ENCODE measurements at places on chromosomes 7 and 10.

DNA sequence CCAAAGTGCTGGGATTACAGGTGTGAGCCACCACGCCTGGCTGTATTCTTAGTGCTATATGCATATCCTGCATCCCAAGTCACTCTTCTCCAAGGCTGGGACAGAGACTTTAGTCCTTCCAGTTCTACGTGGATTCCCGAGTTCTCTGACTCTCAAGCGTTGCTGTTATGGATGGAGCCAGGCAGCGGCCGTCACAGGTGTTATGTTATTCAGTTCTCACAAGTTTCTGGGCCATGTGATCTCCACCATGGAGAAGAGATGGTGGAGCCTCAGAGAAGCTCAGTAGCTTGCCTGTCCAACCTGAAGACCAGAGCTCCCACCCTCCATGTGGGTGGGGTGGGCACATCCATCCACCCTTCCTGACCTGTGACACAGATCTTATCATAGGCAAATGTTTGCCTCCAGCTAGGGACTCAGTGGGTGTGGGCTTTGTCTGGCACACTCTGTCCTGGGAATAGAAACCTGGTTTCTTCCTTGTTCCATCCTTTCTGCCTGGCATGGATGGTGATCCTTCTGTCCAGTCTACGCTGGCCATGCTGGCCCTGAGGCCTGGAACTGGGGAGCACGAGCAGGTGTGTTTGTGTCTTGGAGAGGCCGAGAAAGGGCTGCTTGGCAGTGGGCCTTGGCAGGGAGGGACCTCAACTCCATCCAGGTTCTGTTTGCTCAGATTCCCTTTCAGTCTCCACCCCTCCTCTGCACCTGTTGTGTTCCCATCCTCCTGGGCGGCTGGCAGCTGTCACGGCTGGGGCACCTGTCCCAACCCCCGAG, 55.3 kb downstream of the NEURL1 start:
- no peak for DNase-seq

- no peak for DNase-seq
These were observed 585.0 kb downstream of the AUTS2 start for GRCh38 chr7:70183278-70183677.

DNA sequence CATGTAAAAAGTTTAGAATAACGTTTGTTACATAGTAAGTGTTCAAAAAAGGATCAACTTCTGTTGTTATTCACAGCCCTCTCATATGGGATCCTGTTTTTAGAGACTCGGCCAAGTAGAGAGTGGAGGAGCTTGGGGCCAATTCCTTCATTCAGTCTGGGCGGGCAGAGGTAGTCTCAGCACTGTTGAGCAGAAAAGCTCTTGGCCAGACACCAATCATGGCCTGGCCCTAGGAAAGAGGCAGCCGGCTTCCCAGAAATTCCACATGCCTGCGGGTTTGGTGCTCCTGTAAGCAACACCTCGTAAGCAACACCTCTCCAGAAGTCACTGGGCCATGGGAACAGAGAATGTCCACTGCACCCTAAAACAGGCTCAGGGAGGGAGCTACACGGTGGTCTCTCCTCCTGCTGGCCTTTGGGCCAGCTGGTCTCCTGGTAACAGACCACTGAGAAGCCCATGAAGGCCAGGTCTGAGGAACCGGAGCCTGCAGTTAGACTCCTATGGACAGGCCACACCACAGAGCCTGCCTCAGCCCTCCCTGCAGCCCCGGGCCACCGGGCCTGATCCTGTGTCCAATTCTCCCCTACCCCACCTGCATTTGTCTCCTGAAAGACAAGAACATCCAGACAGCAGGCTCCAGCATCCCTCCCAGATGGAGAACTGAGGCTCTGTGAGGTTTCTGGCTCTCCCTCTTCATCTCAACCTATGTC, 149.1 kb downstream of the GRID1 start:
- no peak for DNase-seq

GRCh38 chr10:5902511-5903274, 12.7 kb downstream of the FBH1 start:
- DNase-seq, result no peak

GRCh38 chr7:3135626-3136025, 92.0 kb upstream of the CARD11 start:
- DNase-seq, result no peak

GRCh38 chr7:90955641-90956207, 308.5 kb upstream of the FZD1 start:
- no peak for DNase-seq

DNA sequence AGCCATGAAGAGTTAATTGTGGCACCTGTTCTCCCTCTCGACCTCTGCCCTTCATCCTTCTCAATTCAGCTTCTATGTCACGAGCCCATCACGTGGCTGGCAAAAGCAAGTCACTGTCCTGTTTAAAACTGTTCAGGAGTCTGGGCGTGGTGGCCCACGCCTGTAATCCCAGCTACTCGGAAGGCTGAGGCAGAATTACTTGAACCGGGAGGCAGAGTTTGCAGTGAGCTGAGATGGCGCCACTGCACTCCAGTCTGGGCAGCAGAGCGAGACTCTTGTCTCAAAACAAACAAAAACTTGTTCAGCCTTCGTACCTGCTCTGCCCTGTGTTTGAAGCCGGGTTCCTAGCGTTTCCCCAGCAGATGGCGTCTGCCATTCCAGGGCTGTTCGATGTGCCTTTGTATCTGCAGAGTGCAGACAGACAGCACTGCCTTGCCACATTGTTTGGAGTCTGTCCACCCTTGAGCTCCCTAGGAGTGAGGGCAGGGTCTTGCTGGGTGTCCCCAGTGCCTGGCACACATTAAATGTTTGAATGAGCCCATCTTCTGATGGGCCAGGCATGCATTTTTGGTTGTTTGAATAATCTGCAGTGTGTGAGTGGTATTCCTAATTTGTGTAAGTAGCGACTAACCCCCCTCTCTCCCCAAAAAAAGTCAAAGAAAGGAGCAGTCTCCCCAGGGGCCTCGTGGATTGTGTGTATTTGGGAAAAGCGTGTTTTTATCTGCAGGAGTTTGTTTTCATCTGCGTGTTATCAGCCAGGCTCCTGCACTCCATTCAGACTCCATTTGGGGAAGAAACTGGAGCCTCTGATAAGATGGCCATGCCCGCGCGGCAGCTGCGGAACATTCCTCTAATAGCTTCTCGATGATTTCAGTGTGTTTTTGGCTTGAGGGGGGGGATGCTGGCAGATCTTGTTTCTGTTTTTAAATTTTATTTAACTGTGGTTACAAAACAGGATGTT, 61.2 kb downstream of the DNAJB6 start:
- no peak for DNase-seq

DNA sequence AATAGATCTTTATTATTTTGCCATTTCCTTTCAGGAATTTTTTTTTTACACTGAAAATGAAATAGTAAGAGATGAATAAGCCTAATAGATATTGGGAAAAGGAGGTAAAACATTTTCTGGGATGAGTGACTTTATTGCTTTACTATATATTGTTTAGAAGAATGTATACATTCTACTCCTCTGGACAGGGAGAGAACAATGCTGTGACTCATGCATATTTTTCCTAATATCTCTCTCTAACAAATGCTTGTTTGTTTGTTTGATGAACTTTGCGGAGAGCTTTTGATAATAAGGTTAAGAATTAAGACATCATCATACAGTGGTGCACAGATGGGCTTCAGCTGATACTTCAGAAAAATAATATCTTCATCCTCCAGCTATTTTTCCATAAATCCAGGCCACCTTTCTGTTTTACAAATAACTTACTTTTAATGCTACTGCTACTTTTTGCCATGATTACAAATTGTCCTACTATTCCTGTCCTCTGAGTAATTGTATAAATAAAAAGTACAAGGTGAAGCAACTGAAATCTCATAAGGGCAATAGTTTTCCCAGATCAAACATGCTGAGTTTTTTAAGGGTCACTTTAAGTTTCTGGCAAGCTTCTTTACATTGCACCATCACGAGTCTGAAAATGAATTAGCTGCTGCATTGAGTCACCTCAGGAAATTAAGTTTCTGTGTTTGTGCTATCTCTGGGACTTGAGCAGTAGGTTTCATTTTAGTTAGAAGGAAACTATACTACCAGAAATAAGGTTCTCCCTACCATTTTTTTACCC, 207.3 kb upstream of the POT1 start:
- no peak for DNase-seq

GRCh38 chr7:18515067-18515466, 19.5 kb downstream of the HDAC9 start:
- no peak for DNase-seq

- no peak for DNase-seq
These were observed 61.2 kb downstream of the NEURL1 start for GRCh38 chr10:103554488-103555324.

GRCh38 chr7:131969560-131969959, 413.1 kb upstream of the PODXL start:
- no peak for DNase-seq

GRCh38 chr7:1663857-1664651, 6.0 kb upstream of the ELFN1 start:
- no peak for DNase-seq

GRCh38 chr10:64358907-64359306, 837.7 kb downstream of the REEP3 start:
- no peak for DNase-seq

- DNase-seq, result no peak
These were observed 12.8 kb downstream of the SPOCK2 start for GRCh38 chr10:72075376-72076115.

DNA sequence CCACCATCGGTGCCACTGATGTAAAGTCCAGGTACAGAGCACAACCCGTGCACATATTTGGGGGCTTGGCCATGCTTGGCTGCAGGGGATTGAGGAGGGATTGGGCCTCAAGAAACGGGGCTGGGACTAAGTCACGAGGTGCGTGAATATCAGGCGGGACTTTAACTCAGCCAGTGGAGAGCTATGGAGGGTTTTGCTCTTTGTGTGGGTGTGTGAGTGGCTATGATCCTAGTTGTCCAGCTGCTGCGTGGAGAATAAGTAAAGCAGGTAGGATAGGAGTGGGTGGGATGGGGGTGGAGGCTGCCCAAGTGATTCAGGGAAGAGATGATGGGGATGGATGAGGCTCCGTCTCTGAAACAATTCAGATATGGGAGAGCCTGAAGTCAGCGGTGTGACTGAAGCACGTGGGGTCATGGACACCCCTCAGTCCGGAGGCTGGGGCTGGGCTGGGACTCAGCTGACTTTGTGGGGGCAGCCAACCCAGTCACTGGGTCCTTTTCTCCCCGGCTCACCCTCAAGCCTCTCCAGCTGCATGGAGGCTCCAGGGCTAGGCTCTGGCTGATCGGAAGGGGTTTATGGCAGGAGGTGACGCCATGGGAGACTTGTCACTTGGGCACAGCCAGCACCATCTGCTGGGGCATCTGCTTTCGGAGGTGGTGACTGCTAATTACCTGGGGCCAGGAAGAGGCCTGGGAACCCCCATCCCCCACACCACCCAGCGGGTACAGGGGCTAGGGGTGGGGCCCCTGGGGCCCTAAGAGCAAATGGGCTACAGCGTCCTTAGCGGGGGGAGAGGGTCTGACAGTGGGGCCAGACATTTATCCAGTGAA, 1.7 kb upstream of the LFNG start:
- DNase-seq, result no peak

DNA sequence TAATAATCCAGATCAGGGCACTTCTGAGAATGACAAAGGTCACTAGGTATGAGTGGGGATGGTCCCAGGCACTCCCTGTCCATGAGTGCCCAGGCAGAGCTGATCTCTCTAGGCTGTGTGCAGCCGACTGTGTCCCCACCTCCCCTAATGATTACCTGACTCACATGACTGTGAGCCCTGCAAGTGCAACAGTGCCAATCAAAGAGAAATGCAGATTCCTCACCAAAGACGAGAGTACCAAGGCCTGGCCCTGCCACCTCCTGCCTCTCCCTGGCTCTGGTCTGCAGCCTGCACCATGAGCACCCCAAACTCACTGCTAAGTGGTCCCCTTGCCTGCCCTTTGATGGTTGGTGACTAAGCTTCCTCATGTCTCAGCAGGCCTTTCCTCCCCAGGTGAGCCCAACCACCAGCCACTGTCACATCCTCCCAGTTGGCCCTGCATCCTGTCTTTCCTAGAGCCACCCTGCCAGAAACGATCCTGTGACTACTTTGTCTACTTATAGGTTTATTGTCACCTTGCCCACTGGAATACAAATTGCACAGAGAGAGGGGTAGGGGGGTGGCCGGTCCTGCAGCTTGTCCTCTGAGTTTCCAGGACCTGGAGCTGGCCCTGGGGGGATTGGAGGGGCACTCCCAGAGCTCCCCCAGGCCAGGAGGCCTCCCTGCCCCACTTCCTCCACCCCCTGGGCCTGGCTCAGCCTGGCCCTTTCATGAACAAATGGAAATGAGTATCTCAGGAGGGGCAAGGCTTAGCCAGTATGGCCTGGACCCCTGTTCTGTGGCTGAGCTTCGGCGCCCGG, 22.4 kb upstream of the GDF10 start:
- no peak for DNase-seq

- no peak for DNase-seq
These were observed 139.3 kb upstream of the WDR11 start for GRCh38 chr10:120711860-120712259.

GRCh38 chr10:118397391-118397790, 55.3 kb upstream of the FAM204A start:
- no peak for DNase-seq

DNA sequence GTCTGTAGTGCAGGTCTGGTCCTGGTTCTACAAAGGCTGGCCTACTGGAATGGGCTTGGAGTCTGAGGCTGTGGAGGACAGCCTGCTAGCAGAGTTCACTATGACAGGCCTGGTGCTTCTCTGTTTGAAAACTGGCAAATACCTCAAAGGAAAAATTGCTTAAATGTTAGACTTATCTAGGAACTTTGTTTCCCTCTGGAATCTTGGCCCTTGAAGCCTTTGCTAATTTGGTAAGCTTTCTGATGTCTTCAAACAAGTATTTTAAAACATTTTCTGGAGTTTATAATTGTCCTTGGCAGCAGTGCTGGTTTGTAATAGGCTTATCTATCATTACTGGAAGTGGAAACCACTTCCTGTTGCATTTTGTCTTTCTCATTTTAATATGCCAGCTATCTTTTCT, 139.7 kb downstream of the TMEM26 start:
- DNase-seq, result no peak

DNA sequence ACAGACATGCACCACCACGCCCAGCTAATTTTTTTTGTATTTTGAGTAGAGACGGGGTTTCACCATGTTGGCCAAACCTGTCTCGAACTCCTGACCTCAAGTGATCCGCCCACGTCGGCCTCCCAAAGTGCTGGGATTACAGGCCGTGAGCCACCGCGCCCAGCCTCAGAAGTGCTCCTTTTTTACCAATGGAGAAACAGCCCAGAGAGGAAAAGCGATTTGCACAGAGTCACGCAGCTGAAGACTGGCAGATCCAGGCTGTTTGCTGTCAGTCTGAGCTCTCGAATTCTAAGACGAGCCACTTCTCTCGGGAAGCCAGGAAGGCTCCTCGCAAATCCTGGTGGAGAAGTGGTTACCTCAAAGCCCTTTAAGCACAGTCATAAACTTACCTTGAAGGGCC, 57.4 kb upstream of the SDK1 start:
- DNase-seq, result no peak

DNA sequence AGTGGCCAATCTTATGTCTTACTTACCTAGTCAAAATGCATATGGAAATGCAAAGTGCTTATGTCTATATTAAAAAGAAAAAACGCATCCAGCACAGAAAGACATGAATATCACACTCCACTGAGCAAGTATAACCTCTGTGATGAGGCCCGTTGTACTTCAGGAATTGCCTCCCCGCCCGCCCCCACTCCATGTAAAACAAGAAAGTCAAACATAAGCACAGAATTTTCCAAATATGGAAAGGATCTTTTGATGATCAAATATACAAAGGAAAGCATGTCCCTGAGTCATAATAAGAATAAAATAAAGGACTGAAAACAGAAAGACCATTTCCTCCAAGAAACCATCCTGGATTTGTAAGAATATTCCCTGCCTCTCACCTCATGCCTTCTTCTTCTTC, 229.1 kb downstream of the BAMBI start:
- no peak for DNase-seq

- no peak for DNase-seq
These were observed 5.1 kb downstream of the PRLHR start for GRCh38 chr10:118590334-118590733.

Data from stimulated activated CD8-positive, alpha-beta memory T cell treated with anti-CD3 and anti-CD28 coated beads, Interleukin-4, amount 100 ng/mL, for 4 hours (primary cell).